ENCODE measurements at places on chromosomes 6 and 20.

DNA sequence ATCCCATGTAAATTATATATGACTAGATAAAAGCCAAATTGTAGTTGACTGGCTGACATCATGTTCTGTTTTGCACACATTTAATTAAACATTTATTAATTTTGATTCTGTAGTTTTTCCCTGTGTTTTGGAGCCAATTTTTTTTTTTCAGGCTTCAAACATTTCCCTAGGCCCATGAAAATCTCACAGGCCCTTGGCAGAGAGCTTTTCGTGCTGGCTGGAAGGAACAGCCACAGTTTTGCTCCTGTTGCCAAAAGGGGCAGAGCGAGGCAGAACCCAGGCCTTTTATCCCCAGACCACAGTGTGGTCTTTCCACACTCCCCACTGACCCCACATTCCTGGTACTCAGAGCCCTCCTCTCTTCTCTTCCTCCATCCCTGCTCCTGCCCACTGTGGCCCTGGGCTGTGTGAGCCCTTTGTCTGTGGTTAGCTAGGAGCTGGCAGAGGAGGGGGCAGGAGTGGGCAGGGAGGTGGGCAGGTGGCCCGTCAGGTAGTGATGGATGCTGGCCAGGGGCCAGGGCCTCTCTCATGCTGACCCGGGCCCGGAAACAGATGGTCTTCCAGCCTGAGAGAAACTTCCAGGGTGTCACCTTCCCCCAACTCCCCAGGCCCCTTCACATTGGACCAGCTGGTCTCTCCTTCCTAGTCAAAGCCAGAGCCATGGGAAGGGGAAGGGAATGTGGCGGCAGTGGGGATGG lies 19.4 kb upstream of the CCM2L start:
- no peak for DNase-seq

GRCh38 chr6:157261606-157262005 lies 61.7 kb downstream of the TMEM242 start:
- no peak for DNase-seq

- no peak for DNase-seq
These were observed 444.4 kb downstream of the HDGFL1 start for GRCh38 chr6:23013776-23014175.

GRCh38 chr6:45630314-45630713 lies 252.6 kb upstream of the SUPT3H start:
- DNase-seq, result no peak

DNA sequence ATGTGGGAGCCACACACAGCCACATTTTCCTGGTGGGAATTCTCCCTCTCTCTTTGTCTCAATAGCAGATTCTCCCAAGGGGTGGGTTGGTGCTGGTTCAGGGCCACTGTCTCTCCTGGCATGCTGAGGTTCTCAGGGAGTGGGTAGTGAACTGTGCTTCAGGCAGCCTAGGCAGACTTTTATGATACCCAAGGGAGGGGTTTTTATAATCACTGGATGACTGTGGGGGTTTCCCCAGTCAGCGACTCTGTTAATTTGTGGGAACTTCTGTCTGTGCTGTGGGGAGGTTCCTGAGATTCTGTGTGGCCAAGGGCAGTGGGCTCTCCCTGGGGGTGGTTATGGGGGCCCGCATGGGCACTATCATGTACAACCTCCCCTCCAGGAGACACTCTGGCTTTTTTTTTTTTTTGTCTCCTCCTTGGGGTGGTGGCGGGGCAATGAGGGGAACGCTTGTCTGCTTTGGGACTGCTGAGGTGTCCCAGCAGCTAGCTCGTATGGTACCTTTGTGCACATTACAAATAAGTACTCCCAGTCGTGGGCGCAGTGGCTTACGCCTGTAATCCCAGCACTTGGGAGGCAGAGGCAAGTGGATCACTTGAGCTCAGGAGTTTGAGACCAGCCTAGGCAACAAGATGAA lies 10.0 kb downstream of the PTK7 start:
- DNase-seq, result no peak

DNA sequence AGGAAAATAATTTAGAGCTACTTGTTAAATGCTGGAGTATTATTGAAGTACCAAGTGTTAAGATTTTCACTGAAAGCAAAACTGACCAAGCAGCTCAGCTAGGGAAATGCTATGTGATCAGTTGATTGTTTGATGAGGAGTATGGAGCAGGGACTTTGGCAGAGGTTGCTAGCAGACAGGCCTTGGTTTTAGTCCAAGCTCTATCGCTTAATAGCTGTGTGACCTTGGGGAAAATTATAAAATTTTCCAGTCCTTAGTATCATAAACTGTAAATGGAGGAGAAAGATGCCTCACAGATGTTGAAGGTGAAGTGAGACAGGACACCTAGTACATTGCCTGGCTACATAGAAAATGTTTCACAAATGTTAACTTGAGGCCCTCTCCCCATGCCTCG lies 136.6 kb downstream of the MTHFD1L start:
- no peak for DNase-seq

DNA sequence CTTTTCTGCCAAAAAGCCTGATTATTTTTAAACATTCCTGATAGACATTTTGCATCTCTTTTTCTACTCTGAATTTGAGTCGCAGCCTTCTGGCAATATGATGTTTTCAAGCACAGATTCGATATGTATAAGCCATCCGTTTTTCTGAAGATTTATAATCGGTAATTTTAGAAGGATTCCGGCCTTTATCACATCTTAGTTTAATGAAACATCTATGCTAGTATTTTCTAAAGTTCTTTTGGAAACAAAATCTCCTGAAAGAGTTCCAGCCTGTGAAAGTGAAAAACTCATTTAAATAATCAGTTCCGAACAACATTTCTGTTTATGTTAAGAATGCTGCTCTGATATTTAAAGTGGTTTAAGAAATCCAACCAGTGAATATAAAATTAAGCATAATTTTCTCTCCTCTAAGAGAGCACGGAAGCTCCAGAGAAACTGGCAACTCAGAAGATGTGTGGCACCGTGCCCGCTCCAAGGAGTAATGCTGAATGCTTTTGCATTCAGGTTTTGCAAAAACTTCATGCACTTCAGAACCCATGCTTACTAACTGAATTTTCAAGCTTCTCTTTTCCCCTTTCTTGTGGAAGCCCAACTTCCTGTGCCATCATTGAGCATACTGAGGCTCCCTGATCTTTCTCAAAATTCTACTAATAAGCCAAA lies 20.7 kb downstream of the NDUFAF4 start:
- DNase-seq, result no peak

DNA sequence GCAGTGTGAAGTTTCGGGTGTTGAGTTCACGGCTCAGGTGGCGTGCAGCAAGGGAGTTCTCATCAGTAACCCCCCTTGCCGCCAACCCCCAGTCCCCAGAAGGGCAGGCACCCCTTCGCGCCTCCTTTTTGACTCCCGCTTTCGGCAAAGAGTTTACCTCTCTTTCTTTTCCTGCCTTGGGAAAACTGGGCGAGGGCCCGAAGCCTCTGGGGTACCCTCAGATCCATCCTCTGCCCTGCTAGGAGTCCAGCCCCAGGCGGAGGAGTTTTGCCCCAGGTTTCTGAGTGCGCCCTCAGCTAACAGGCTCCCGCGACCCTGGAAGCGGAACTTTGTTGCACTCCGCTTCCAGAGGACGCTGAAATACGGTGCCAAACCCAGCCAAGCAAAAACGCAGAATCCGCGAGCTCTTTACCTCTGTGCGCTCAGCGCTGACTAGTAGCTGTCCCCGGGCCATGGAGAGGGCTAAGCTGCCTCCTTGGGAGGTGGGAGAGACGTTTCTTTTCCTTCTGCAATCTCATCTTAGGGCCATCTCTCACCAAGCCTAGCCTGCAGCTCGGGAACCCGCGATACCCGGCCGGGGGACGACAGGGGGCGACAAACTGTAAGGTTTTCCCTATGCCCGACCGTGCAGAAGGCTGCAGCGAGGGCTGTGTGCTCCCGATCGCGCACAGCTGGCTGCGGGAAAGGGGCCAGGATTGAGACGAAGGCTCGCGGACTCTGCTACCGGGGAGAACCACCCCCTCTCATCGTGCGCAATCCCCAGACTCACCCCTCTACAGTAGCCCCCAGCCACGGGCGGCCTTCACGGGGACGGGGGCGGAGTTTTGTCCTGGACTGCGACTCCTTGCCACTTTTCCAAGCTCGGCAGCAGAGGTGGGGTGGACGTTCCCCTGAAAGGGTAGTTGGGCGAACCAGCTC lies 2.7 kb upstream of the PAX1 start:
- no peak for DNase-seq

- no peak for DNase-seq
These were observed 71.6 kb downstream of the KIF6 start for GRCh38 chr6:39653612-39654011.
